Breast epithelium (tissue), 4 donors: ENCODE measurements at places on chromosomes 5 and 9. TPM values are rescaled to one million over a fixed set of nuclear protein-coding genes. Genes with fewer than 3 reads are reported as not detected.

The FAM151B gene
- total RNA-seq, result 5.2 TPM

The ALDH1A1 gene
- total RNA-seq, result 80.1 TPM

The DNAH5 gene
- total RNA-seq, result 3.8 TPM

The PCDHGA6 gene
- 8.5 TPM for total RNA-seq
